Activated CD4-positive, alpha-beta T cell treated with anti-CD3 and anti-CD28 coated beads for 4 hours (primary cell): ENCODE measurements at places on chromosomes 12 and 14.
A peak's percentile ranks its signal among the peaks of the same experiment; 100 is the strongest.

DNA sequence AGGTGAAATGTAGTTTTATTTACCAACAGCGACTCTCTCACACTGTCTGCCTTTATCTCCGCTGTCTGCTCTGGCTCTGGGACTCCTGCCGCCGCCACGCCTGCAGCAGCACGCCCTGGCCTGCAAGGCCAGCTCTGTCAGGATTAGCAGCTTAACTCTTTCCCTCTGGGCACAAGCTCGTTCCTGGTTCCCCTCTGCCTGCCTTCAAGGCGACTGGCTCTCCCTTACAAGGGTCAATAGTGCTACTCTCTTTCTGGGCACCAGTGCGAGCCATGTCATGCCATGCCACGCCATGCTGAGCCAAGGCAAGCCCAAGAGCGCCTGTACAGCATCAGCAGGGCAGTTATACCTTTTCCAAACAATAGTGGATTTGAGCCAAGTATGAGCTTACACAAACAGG lies 3.6 kb upstream of the CLEC2B start:
- no peak for DNase-seq

- DNase-seq: no peak
Measured at GRCh38 chr14:103542605-103543088, 13.7 kb downstream of the TRMT61A start.

DNA sequence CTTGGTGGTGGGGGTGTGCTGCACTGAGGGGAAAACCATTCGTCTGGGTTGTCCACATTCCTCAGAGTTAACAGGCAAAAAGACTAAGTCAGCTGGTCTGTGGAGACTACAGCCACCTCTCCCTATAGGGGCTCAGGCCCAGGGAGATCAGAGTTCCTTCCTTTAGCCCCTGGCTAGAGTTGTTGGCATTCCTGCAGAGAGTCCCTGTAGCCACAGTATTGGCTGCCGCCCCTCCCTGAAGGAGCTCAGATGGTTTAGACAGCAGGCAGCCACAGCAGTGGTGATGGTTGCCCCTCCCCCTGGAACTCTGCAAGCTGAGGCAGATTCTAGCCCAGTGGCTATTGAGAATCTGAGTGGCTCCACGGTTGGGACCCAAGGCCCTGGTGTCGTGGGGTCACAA lies 1072.5 kb upstream of the ATXN7L3B start:
- DNase-seq: no peak

GRCh38 chr14:81353691-81354323 lies 46.3 kb downstream of the STON2 start:
- DNase-seq: no peak

DNA sequence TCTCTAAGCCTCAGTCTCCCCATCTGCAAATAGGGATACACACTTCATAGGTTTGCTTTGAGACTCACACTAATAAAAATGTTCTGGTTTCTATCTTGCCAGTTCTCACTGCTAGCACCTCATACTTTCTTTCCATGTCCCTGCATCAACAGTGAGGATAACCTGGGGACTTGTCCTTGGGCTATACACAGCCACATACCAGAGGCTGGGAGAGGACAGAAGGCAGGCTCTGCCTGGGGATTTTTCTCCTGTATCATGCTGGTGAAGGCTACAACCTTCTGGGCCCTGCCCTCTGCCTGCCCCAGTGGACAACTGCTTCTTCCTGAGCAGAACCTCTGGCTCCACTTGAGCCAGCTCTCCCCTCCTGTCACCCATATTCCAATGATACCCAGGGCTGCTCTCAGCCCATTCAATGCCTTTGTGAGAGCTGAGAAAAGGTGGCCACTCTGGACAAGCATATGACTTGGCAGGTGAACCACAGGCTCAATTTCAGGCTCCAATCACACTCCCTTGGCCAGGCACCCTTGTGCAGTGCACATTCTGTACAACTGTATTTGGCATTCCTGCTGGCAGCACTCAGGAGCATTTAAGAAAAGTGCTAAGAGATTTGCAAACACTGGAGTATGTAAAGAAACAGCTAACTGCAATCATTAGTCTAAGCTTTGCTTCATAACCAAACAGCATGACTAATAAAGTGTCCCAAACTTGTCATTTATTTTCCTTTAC lies 135.8 kb upstream of the VRK1 start:
- no peak for DNase-seq

DNA sequence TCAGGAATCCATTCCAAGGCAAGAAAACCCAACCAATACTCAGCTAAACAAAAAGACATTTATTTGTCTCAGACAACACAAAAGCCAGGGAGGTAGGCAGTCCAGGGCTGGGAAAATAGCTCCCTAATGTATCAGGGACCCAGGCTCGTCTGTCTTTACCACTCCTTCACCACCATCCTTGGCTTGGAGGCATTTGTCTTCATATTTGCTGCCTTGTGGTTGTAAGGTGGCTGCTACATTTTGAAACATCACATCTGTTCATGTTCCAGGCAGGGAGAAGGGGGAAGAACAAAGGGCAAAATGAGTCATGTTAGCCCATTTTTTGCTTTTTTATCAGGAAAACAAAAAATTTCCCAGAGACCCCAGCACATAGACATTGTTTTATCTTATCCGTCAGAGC lies 44.8 kb upstream of the PCED1B start:
- DNase-seq: no peak

DNA sequence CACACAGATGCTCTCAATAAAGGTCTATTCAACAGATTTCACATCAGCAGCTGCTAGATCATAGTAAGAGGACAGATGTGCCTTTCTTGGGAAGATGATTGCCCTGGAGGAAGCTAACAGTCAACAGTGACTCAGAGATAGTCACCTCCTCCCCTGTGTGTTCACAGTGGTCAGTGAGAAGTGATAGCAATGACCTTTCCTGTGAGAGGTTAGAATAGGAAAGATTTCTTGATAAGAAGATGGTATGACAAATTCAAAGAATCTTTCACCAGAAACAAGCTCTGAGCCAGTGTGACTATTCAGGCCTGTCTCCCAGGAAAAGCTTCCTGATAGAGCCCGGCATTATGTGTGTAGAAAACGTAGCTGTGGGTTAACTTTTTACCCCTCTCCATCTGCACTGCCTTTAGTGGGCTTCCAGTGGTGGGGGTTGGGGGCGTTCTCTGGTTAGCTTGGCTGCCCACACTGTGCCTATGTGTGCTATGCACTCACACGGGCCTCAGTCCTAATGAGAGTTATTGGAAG lies 66.4 kb upstream of the ARHGAP5 start:
- DNase-seq: no peak

GRCh38 chr12:97639702-97640101 lies 177.1 kb downstream of the RMST start:
- no peak for DNase-seq

DNA sequence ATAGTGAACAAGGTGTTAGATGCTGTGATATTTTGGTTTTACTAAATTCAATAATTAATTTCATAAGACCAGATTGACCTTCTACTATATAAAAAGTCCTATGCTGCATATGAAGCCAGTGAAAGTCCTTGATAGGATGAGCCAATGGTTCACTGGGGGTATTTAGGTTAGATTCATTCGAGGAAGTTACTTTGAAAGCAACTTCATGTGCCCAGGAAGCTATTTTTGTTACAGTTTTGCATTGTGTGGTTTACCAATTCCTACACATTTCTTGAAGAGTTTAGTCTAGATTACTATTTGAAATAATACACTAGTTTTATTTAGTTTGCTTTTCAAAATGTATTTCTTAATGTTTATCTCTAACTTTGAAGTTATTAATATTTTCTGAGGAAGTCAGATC lies 58.5 kb upstream of the RMST start:
- DNase-seq: no peak

DNA sequence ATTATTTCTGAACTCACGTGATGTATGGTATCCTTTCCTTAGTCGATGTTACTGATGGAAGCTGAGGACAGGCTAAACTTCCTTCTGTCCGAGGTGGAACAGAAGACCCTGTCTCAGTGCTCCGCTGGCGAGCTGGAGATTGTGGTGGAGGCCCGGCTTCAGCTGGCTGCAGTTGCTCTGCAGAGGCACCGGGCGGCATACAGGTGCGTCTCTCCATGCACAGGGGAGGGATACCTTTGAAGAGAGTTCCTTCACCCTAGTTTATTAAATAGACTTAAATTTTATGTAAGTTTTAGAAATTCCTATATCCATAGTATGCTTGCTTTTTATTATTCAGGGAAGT lies 186.7 kb upstream of the NEDD1 start:
- DNase-seq: no peak

GRCh38 chr14:50477760-50478159 lies 54.6 kb downstream of the MAP4K5 start:
- DNase-seq: no peak

DNA sequence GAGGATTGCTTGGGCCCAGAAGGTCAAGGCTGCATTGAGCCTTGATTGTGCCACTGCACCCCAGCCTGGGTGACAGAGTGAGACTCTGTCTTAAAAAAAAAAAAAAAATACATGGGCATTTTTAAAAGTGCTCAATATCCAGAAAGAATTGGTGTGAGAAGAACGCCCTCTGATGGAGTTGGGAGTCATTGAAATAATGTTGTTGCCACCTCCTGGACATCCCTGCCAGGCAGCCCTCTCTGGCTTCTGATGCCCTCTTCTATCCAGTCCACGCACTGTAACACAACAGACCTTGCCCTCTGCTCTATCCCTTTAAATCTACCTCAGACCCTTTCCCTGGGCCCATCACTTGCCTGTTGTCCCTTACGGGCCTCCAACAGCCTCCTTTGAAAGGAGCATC lies 4.9 kb downstream of the PTGDR start:
- DNase-seq: no peak

DNA sequence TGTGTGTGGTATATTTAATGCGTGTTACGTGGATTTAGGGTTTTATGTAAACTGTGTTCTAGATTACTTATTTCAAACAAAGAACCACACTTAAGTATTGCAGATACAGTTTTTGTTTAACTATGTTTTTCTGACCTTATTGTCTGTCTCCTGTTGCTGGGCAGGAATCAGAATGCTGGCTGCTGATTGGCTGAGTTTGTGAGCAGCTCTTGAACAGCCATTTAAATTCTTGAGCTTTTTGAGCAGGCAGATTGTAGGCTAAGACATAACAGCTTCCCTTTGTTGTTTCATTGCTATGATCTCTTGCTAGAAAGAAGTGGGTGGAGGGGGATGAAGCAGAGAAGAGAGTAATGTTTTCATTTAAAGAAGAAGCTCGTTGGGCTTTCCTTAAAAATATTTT lies 52.2 kb downstream of the ATF7IP start:
- DNase-seq: peak; percentile 64

GRCh38 chr14:36659010-36659821 lies 2.4 kb upstream of the PAX9 start:
- no peak for DNase-seq

GRCh38 chr12:38926501-38926900 lies 21.1 kb upstream of the CPNE8 start:
- DNase-seq: no peak

DNA sequence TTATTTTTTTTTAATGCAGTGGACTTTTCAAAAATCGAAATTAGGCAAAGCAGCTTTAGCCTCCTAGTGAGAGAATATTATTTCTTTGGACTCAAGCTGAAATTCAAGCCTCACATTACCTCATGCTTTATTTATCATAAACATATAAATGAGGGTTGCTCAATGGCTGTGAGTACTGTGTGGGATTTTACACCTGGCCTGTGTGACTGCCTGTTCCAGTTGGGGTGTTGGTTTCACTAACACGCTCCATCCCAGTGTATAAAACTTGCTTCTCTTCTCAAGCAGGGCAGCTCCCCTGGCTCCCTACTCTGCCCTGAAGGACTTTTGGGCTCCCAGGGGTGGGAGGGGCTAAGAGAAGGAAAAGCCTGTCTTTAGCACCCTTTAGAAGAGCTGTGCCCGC lies 15.0 kb downstream of the ANKLE2 start:
- no peak for DNase-seq

- no peak for DNase-seq
Measured at GRCh38 chr12:117036547-117036946, 62.7 kb downstream of the TESC start.

GRCh38 chr12:29707846-29708245 lies 75.9 kb downstream of the TMTC1 start:
- no peak for DNase-seq

GRCh38 chr12:100737168-100737567 lies 57.4 kb upstream of the ANO4 start:
- no peak for DNase-seq

- DNase-seq: peak; percentile 47
Measured at GRCh38 chr12:76030341-76031080, 1.1 kb downstream of the PHLDA1 start.

DNA sequence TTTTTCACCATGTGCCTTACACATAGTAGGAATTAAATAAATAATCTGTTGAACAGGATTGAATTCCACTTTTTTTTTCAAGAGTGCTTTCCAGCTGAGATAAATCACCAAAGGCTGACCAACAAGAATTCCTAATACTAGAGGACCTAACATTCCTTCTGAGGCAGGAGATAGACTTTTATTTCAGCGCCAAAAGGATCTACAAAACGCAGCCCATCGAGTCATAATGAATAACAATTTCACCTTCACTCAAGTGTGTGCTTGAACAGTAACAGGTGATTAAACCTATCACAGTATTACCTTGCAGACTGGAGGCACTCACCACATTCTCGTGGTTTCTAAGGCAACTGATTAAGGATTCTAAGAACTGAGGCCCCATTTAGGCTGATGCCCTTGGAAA lies 224.3 kb upstream of the ATP2B1 start:
- no peak for DNase-seq

- no peak for DNase-seq
Measured at GRCh38 chr14:77329872-77330271, 9.0 kb downstream of the GSTZ1 start.

DNA sequence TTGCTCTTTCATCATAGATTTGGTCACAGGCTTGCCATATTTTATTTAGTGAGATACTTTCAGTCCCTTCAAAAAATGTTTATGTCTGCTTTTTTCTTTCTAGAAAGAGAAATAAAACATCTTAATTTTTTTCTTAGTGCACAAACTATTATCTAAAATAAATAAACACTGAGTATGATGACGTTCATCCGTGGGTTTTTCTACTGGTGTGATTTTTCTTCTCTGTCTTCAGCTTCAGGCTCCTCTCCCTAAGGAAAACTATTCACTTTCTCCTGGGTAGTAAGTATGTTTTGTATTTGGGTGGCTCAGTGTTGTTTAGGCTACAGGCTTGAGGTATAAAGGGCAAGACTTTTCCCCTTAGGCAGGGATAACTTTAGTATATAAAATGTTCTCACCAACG lies 154.7 kb downstream of the DACT1 start:
- no peak for DNase-seq

- no peak for DNase-seq
Measured at GRCh38 chr14:55840821-55841220, 260.8 kb downstream of the KTN1 start.

DNA sequence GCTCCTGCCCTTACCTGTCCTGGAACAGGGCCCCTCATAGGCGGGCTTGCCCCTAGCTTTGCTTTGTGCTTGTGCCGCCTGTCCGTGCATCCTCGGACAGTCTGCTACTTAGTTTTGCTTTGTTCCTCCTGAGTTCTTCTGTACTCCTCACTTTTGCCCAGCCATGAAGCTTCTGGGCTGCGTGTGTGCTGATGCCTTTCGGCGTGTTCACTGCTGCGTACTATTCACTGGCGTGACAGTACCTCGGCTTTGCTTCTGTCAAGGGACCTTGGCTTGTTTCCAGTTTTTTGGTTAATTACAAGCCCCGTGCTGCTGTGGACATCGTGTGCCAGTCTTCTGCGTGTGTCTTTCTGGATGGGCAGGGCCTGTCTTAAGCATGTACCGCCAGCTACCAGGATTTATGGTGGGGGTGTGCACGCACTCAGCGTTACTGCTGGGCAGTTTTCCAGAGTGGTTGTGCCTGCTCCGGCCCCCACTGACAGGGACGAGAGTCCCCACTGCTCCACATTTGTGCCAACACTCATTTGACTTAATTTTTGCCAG lies 2.5 kb downstream of the PACS2 start:
- no peak for DNase-seq

- no peak for DNase-seq
Measured at GRCh38 chr12:111840807-111841206, 1.2 kb upstream of the MAPKAPK5 start.

GRCh38 chr12:20967756-20968155 lies 157.3 kb downstream of the SLCO1B3 start:
- DNase-seq: no peak
